Stimulated activated memory B cell treated with anti-CD40 and anti-IgM and Interleukin-4, amounts not matched to agents 10 μg/mL and 1 μg/mL and 100 μg/mL, for 72 hours (primary cell): ENCODE measurements at places on chromosomes 2 and 18.

GRCh38 chr2:130288467-130289403, 54.0 kb upstream of the IMP4 start:
- no peak for ATAC-seq

DNA sequence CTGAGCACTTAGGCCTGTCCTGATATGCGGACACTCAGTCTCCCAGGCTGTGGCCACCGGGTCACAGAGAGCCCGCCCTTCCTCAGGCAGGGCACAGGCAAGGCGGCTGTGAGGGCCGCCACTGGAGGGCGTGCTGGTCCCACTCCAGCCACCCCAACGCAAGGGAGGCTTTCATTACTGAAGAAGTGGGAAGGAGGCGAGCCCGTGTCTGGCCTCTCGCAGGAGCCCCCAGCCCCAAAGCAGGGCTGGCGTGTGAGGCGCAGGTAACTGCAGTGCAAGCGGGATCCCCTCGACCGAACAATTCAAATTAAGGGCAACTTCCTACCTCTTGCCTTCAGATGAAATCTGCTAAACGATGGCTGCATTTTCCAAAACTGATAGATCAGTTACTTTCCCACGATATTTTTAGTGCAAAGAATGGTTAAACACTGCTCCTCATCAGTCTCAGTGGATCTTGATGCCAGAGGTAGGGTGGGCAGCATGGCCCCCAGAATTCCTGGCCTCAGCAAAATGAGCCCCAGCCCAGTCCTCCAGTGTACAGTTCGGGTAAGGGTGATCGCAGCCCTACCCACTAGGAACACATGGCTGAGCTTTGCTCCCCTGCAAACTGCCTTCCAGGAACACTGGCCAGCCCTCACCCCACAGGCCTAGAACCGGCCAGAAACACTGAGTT, 97.2 kb downstream of the SEPTIN10 start:
- no peak for ATAC-seq

DNA sequence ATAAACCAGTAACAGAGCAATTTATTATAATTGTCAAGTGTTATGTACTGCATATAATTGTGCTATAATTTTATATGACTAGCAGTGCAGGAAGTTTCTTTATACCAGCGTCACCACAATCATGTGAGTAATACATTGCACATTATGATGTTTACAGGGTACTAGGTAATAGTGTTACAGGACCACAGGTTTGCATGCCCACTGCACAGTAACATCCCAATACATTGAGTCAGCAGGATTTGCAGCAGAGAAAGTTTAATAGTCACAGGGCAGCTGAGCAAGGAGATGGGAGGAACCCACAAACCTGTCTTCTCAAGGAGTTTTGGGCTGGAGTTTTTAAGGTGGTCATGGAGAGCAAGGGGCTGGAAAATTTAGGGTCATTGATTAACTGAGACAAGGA, 1042.9 kb upstream of the ACVR2A start:
- ATAC-seq: no peak

DNA sequence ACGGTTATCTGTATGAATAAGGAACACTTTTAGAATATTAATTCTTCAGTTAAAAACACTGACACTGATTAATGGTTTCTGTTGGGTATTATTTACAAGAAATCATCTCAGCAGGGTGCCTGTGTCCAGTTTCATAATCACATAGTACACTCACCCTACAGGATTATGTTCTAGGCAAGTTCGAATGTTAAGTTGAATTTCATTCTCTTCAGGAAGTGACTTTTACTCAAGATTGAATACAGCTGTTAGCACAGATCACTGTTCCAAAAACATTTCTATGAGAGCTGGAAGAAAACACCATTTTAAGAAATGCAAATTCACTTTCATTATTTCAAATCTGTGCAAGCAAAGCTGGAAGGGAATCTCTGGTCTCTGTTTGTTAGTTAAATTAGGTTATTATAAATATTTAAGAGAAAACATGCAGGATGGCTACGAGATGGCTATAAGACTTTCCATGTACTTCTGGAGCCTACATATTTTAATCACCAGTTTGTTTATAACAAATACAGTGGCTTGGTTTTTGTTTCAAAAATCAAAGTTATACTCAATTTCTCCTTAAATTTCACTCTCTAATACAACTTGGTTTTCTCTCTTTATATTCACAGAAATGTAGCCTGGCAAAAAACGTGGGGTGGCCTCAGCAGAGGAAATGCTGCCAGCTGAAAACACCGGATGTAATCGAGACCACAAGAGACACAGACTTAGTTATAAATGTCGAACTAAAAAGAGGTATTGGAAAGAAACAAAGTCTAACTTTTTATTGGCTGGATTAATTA, 65.8 kb downstream of the RBMS1 start:
- peak; percentile 59 for ATAC-seq

- ATAC-seq: no peak
Measured at GRCh38 chr2:156803243-156803642, 367.1 kb downstream of the GPD2 start.

DNA sequence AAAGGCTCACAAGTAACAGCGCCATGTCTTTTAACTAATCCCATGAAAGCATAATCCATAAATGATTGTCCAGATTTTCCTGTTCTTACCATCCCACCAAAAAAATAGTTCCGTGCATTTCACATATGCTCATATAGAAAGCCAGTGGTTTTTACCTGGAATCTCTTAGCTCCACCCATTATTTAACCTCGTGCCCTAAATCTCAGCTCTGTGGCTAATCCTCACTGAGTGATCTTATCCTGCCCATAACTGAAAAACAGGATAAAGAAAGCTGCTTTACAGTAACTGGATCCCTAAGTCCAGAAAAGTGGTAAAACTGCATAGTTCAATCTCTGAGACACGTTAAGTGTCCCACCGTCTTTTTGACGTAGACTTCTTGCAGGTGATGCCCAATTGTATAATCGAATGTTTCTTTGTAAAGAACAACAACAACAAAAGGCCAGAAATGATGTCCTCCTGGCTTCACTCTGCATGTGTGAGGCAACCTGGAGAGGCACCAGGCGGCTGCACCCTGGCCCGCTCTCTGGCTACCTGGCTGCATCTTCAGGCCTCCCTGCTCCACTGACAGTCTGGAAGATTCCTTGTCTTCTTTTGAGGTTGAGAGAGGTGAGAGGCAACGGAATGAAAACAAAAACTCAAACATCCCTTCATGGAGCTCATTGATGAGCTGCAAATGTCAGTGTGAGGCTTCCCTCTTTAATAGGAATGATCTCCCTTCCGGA, 38.6 kb downstream of the FEZ2 start:
- ATAC-seq: no peak

GRCh38 chr2:205860181-205860580, 177.9 kb downstream of the NRP2 start:
- ATAC-seq: no peak

GRCh38 chr2:156800065-156800653, 364.0 kb downstream of the GPD2 start:
- ATAC-seq: no peak

DNA sequence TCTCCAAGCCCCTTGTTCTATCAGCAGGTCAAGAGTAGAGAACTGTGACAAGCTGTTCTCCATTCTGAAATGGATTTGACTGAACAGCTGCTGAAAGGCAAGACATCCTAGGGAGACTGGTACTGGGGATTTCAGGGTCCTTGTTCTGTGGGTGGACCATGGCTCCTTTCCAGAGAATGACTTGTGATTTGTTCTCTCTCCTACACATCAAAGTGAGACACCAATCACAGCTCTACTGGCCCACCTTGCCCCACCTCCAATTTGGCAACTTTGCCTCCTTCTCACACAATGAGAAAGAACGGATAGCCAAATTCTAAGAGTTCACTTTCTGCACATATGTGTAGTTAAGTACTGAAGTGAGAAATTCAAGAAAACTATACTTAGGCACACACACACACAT, 67.4 kb downstream of the BCL11A start:
- ATAC-seq: no peak

DNA sequence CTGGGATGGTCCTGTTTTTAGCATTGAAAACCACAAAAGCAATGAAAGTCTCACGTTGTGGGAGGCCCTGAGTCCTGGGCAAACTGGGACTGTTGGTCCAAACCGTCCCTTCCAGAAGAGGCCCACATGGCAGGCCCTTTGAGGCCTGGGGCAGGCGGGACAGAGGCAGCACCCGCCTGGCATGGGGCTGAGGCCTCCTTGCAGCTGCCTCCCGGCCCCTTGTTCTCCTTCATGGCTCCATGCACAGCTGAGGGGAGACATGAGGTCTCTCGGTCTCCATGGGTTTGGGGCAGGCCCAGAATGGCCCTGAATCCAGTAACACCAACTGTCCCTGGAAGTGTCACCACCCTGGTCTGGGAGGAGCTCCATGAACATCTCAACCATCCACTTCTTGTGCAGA, 61.9 kb downstream of the RRM2 start:
- no peak for ATAC-seq

GRCh38 chr2:177817300-177817699, 255.3 kb downstream of the PDE11A start:
- ATAC-seq: no peak

DNA sequence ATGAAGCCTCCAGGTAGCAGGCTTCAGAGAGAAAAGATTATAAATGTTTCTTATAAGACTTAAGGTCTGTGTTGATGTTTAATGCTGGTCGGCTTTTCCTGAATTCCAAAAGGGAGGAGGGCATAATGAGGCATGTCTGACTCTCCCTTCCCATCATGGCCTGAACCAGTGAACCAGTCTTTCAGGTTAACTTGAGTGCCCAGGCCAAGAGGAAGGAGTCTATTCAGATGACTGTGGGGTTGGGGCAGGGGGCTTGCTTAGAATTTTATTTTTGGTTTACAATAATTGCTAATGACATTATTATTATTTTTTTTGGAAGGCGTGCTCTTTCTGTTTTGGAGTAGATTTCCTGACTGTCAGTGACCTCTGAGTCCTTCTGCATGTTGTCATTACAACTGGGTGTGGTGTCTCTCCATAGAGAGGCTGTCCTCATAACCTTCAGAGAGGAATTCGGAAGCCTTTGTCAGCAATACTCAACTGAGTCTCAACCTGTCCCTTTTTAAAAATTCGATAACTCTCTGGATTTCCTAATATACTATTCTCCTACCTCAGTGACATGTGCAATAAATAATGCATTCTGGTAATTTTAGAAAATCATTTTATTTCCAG, 275.1 kb upstream of the CXCR4 start:
- no peak for ATAC-seq

DNA sequence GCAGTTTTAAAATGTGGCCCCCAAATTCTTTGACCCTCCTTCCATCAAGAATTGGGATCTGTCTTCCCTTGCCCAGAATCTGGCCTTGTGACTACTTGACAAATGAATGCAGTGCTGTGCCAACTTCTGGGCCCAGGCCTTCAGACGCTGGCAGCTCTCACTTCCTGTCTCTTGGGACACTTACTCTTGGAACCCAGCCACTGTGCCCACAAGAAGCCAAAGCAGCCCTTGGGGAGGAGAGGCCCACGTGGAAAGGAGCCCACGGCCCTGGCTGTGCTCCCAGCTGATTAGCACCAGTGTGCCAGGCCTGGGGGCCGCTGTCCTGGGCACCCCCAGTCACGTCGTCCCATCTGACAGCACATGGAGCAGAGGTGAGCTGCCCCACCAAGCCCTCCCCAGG, 56.6 kb downstream of the RPL37A start:
- peak; percentile 40 for ATAC-seq

DNA sequence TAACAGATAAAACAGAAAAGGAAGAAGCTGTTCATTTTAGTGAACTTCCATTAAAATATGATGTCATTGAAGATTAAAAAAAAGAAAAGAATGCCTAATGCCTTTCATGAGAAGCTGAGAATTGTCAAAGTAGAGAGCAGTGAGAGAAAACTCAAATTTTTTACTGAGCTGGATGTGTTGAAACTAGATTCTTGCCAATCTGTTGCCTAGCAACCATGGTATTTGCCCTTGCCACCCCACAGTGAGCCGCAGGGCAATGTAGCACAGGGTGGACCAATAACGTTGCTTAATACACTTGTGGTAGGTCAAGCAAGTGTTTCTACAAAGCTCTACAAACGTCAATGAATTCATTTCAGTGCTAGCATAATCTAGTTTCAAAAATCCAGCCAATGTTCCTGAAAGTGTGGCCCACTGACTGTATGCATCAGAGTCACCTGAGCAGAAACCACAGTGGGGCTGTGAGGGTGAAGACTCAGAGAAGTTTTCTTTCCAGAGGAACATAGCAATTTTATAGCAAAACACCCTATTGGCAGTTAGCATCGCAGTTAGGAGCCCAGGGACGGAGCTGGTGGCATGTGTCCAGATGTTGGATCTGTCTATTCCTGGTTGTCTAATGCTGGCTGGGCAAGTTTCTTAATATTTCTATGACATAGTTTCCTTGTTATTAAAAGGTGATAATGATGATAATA, 132.2 kb downstream of the DOCK10 start:
- ATAC-seq: peak; percentile 97

DNA sequence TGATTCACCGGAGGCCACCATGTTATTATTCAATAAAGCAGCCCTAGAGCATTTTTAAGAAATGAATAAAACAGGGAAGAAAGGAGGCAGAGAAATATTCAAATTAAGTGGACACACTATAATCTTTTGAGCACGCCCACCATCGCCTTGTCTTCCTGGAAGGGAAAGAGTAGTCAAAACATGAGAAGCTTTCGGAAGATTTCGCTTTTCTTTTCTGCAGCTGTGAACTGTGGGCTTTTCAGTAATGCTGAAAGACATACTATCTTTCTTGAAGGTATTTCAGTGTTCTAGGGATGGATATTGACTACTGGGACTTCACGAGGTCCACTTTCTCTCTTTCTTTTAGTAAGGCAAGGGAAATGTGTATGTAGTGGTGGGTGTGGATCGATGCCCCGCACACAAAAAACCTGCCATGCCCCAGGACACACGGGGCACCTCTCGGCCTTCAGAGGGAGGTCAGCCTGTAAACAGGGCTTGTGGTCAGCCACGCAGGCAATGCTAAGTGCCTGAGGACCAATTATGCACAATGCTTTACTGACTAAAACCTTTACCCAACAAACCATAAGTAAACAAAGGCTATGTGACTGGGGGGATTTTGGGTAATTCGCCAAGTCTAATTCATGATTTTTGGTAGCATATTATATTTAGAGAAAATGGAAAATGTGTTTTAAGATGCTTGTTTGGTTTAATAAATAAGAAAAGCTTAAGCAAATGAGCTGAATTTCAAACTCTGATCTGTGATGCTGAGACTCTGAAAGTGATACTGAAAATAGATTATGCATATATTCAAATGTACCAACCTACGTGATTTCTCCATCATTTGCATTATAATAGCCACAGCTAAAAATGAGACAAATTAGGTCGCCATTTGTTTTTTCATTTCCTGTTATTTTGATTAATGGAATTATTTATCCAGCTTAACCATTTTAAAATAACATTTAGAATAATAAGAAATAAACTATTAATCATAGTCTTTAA, 130.5 kb downstream of the ZNF516 start:
- ATAC-seq: peak; percentile 36
